ENCODE measurements at places on chromosomes 3 and 15.
A peak's percentile ranks its signal among the peaks of the same experiment; 100 is the strongest.

- DNase-seq: no peak
These were observed at the start of gene PRICKLE2 for GRCh38 chr3:64224826-64225610. TSS of gene PRICKLE2 (minus strand) at chr3:64225466. CDS start at chr3:64198927, 26,539 bp downstream.

DNA sequence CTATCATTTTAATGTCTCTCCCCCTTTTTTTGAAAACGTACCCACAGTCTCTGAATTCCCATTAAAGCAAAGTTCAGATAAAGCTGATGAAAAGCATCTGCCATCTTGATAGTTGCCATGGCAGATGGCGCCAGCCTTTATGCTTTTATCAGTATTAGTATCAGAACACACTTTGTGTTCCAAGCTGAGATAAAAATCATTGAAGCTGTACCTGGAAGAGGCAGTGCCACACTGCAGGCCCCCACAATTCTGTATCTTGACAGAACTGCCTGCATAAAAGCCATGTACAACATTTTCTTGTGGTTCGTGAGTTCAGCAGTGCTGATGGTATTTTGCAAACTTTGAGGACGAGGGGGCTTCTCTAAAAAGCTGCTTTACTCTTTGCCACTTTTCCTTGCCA lies 311.7 kb downstream of the SATB1 start:
- no peak for DNase-seq

GRCh38 chr3:25080461-25080860 lies 347.6 kb upstream of the RARB start:
- no peak for DNase-seq

DNA sequence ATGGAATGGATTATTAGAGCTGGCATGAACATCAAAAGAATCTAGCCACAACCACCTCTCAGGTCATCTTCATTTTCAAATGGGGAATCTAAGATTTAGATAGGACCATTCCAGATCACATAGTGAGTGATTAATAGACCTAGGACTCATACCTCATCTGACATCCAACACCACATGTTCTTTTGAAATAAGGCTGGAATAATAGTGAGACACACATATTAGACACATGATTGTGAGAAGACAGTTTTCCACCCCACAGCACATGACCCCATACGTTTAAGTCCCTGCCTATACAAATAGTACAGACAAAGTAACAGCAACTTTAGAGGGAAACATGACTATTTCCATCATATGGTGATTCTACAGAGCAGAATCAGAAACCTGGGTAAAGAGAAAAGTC lies 344.7 kb upstream of the TPRG1 start:
- DNase-seq: no peak

- DNase-seq: no peak
These were observed 382.1 kb upstream of the NR2F2 start for GRCh38 chr15:95948411-95948810.

GRCh38 chr3:149592758-149593240 lies 65.0 kb downstream of the WWTR1 start:
- DNase-seq: no peak

GRCh38 chr3:147773116-147773630 lies 364.0 kb downstream of the ZIC1 start:
- no peak for DNase-seq

- no peak for DNase-seq
These were observed 64.3 kb upstream of the STT3B start for GRCh38 chr3:31468433-31468832.

GRCh38 chr15:48963524-48964113 lies at the start of gene SHC4:
TSS of gene SHC4 (minus strand) at chr15:48963919. CDS start at chr15:48963015, 904 bp downstream.
- DNase-seq: peak; percentile 38

All from NCI-H1436 treated with DMSO at 0.1 percent for 48 hours (cell line).